ENCODE measurements at places on chromosomes 1 and 21. TPM values are rescaled to one million over a fixed set of nuclear protein-coding genes. Genes with fewer than 3 reads are reported as not detected.

GRCh38 chr1:230231774-230232145 is 164.7 kb downstream of the GALNT2 start:
- no peak for DNase-seq

GRCh38 chr1:43711524-43712386 is 4.4 kb downstream of the ST3GAL3 start:
- DNase-seq: no peak

DNA sequence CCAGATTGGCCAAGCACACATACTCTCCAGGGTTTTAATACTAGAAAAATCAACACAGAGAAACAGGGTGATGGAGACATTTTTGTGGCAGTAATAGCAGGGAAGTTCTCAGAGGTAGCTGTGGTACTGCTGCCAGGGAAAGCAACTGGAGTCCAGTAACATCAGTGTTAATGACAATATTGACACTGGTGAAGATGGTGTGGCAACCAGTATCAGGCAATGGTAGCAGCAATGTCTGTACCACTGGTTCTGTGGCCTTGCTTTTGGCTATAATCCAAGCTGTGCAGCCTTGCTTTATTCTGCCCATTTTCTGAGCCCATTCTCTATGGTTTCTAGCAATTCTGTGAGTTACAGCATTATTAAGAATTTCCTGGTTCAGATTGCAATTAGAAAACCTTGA is 1.6 kb upstream of the SNX7 start:
- no peak for DNase-seq

DNA sequence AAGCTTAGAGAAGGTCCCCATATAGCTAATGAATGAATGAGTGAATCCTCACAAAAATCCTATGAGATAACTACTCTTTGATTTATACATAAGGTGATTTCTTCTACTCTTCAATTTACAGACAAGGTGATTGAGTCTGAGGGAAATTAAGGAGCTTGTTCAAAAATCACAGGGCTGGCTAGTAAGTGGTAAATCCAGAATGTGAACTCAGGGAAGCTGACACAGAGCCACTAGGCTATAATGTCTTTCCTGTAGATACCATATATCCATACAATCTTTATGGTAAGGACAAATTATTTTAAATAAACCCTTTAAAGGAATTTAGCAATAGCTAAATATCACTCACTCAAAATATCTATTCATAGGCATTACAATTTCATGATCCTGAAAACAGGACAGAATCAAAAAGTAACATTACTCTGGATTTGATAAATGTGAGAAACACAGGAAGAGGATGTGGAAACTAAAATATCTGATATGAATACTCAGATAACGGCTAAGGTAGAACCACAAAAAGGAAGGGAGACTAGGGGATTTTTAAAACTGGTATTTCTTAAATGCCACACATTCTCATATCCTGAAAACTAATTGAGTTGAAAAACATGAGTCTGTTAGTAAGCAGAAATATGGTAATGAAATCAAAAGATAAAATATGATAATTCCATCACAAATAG is 108.2 kb downstream of the NBPF12 start:
- no peak for DNase-seq

Gene KCNE1
- total RNA-seq: 0.28 TPM

Gene ITLN2
- total RNA-seq: 2.4 TPM
